Activated CD4-positive, alpha-beta T cell treated with anti-CD3 and anti-CD28 coated beads, Interleukin-10, Interleukin-2, amounts not matched to agents 100 ng/mL and 50 ng/mL, durations not matched to agents 16 hours and 8 hours (primary cell): ENCODE measurements at places on chromosomes 7 and 10.

- no peak for DNase-seq
These were observed 6.0 kb downstream of the VWDE start for GRCh38 chr7:12397671-12398070.

- DNase-seq: no peak
These were observed 27.7 kb downstream of the SHOC2 start for GRCh38 chr10:110947061-110947595.

GRCh38 chr10:33519130-33519860 is 184.8 kb upstream of the NRP1 start:
- DNase-seq: no peak

GRCh38 chr10:120516426-120516825 is 59.4 kb downstream of the PLPP4 start:
- DNase-seq: no peak

- DNase-seq: no peak
These were observed 14.2 kb downstream of the RAB11FIP2 start for GRCh38 chr10:118032564-118032963.

DNA sequence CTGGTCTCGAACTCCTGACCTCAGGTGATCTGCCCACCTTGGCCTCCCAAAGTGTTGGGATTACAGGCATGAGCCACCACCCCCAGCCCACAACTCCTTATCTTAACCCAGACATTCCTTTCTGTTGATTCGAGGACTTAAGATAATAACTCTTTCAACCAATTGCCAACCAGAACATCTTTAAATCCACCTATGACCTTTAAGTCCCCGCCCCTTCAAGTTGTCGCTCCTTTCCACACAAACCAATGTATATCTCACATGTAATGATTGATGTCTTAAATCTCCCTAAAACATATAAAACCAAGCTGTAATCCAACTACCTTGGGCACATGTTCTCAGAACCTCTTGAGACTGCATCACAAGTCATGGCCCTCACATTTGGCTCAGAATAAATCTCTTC is 7.8 kb upstream of the ANKRD2 start:
- DNase-seq: no peak
